Left ventricle myocardium inferior (tissue), 1 donor: ENCODE measurements at places on chromosomes 1 and 21. TPM values are rescaled to one million over a fixed set of nuclear protein-coding genes. Genes with fewer than 3 reads are reported as not detected.

Gene EFNA4
- 1.7 TPM for total RNA-seq

Gene ADAMTS5
- total RNA-seq, result 3.0 TPM

Gene HNRNPCL1
- total RNA-seq, result not detected

Gene ACTL8
- total RNA-seq, result not detected

Gene LRRIQ3
- total RNA-seq, result 0.44 TPM

Gene S100A8
- total RNA-seq, result 26.6 TPM

Gene RAP1GAP
- 6.2 TPM for total RNA-seq

Gene PNRC2
- 92.3 TPM for total RNA-seq

Gene NHLH1
- total RNA-seq, result not detected

GRCh38 chr1:1171161-1171545 is 2.5 kb upstream of the TTLL10 start:
- no peak for DNase-seq

DNA sequence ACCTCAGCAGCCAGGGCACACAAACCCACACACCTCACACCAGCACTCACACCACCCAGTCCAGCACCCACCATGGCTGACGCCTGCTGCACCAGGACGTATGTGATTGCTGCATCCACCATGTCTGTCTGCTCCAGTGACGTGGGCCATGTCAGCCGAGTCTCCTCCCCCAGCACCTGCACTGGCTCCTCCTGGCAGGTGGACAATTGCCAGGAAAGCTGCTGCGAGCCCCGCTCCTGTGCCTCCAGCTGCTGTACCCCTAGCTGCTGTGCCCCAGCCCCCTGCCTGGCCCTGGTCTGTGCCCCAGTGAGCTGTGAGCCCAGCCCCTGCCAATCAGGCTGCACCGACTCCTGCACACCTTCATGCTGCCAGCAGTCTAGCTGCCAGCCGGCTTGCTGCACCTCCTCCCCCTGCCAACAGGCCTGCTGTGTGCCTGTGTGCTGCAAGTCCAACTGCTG is at the start of gene KRTAP10-8:
Gene KRTAP10-8, plus strand, starts transcription at position 51 of the 458 bp plus-strand sequence. Its CDS starts 22 bp downstream, at position 73.
- DNase-seq, result no peak

DNA sequence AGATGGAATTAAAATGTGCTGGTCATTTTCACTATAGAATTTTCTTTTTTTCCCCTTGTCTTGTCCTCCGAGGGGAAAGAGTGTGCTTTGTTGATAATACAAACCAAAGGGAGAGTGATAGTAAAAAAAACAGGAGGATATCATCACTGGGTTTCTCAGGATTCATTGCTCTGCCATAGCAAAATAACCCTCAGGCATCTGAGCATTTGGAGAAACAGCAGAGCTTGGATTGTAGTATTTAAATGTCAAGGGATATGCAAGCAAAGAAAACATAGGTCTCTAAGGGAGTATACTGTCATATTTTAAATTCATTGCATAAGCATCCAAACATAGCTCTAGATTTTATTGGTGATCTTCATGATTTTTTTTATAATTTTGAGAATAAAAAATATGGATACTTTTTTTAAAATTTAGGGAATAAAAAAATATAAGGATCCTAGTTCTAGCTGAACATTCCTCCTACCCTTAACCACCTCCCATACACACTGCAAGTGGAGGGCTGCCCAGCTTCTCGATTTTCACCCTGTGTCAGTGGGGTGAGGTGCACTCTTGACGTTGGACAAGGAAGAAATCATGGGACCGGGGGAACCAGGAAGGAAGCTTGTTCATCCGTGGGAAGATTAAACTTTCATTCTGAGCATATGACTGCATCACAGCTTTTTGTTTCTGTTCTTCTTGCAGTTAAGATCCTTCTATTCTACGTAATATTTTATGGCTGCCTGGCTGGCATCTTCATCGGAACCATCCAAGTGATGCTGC is 4.4 kb downstream of the ATP1B1 start:
- DNase-seq, result no peak

DNA sequence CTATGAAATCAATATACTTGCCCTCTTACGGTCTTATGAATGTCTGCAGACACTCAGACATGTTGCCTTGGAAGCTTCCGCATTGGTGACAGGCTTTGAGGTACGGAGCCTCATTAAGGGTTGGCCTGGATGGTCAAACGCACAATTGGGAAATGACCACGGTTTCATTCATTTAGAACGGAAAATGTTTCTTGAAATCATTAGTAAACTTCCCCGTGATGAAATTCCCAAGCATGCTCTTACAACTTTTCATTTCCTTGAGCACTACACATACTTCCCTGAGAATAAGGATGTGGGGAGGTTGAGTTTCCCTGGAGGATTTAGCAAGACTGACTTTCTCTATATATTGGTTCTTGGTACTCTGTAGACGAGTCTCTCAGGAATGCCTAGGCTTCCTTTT is 146.3 kb downstream of the HLX start:
- no peak for DNase-seq

GRCh38 chr1:40092706-40093639 is 4.1 kb downstream of the PPT1 start:
- no peak for DNase-seq

DNA sequence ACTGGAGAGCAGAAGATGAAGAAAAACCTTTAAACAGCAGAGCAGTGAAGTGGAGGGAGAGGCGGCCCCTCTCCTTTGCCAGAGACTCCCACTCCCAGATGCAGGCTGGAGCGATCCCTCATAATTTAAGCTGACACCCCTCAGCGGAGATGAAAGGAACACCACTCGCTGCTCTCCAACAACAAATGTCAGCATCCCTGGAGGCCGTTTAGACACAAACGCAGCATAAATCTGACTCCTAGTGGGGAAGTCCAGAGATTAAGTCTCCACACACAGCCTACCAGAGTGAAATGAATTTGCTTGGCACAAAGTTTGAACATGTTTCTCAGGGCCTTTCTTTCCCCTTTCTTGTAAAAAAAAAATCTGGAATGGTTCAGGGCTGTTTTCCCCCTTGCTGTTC is 137.8 kb downstream of the LMX1A start:
- DNase-seq, result no peak

DNA sequence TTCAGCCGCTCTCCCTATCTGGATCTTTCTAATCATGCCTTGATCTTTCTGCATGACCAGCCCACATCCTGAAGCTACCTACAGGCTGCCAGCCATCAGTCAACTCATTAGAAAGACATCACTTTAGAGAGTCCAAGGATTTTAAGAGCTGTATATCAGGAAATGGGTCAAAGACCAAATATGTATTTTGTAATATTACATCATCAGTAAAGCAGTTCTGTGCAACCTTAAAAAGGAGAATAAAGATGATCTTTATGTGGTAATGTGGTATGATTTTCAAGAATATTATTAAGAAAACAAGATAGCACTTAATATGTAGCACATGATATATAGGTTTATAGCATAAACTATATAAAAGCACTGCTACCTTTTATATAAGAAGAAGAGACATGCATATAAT is 47.6 kb downstream of the SLC30A7 start:
- DNase-seq, result no peak

DNA sequence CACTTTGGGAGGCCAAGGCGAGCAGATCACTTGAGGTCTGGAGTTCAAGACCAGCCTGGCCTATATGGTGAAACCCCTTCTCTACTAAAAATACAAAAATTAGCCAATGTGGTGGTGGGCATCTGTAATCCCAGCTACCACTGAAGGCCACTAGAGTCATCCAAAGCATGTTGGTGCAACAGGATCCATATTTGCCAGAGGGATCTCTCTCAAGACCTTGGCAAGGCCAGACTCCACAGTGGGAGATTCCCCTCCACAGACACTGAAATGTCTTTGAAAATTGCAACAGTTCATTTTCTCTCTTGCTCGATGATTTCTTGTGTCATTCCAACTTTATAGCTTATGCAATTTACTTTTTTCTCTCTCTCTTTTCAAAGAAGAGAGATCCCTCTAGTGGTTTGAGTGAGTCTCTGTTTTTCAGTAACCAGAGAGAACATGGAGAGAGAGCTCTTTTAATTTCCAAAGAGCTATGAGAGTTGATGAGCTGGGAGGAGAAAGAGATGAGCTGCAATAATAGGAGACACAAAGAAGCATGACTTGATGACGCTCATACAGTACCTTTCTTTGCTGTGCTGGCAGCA is 176.8 kb upstream of the USP25 start:
- DNase-seq, result no peak

- DNase-seq, result no peak
These were observed 17.2 kb upstream of the ZBTB8B start for GRCh38 chr1:32447469-32448185.

GRCh38 chr1:10508511-10508951 is 33.8 kb downstream of the PEX14 start:
- DNase-seq, result no peak

GRCh38 chr1:23026568-23026967 is 7.3 kb downstream of the KDM1A start:
- no peak for DNase-seq

- DNase-seq, result peak; percentile 12
These were observed 3.1 kb downstream of the ITGB2 start for GRCh38 chr21:44917446-44918106.

DNA sequence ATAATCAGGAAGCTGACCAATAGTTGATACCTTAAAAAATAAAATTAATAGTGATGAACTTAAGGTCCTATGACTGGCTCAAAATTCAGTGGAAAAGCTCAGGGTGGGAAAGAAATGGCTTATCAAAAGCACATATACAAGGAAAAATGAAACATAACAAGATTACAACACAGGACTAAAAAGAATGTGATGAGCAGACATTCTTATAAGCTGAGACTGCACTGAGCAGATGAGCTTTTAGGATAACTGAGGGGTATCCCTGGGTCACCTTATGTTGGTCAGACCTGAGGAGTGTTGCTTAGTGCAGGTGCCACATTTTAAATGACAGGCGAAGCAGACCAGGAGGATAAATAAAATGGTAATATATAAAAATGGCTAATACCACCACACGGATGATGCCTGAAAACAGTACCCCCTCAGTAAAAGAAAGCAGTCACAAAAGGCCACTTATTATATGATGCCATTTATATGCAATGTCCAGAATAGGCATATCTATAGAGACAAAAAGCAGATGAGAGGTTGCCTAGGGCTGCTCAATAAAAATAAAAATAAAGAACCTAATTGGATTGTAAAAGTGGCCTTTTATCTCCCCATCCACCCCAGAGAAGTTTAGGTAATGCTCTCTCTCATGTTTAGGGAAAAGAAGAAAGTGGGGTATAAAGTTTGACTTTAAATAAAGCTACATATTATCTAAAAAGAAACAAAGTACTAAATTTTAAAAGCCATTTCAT is 163.9 kb downstream of the SLC45A1 start:
- no peak for DNase-seq

- no peak for DNase-seq
These were observed 53.5 kb downstream of the MIGA1 start for GRCh38 chr1:77832901-77833300.

GRCh38 chr1:195075973-195076372 is 1532.3 kb downstream of the KCNT2 start:
- no peak for DNase-seq

DNA sequence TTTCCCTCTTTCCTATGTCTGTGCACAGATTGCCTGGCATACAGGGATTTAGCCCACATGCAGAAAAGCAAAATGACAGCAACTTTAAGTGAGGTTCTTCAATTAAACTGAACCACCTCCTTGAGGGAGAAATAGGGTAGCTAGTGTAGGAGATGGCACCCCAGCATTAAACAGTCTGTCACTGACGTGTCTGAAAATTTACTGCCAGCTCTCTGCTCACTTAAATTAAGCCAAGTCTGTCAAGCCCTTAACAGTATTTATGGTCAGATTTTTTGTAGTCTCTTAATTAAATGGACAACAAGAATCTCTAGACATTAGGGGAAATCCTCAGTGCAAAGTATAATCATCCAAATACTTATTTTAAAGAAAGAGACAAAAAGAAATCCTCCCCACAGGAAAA is 696.5 kb upstream of the PTBP2 start:
- no peak for DNase-seq

GRCh38 chr1:93635614-93636543 is 45.8 kb downstream of the BCAR3 start:
- DNase-seq, result no peak

DNA sequence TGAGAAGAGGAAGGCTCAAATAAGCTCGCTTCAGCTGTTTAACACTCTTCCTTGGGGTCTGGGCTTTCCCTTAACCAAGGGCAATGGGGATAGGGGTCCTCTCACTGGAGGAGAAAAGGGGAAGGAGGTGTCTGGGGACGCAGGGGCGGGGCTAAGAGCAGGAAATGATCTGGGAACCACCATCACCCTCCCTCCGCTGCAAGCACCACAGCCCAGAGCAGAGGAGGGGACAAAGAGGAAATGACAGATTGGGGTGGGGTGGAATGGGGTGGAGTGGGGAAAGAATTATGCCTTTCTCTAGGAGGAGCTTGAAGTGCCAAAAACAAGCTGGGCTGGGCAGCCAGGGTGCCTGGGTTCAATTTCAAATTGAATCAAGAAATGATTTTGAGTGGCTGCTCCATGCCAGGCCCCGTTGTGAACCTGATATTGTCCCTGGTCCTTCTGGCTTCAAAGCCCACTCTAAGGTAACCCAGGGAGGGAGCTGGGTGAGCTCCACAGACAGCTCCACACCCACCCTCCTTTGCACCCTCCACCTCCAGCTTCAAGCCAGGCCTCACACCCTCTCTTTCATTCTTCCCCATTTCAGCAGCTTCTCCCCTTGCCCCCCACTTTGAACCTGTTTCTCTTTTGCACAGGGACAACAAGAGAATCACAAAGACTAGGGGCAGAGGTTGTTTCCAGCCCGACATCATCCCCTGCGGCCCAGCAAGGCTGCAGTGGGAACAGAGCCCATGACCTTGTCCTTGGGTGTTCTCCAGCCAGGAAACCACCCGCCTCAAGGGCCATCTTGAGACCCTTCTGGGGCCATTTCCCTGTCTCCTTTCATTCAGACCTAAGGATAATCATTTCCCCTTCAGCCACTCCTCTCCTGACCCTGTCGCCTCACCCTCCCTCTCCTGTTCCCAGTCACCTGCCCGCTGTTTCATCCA is 1.1 kb downstream of the ARHGAP30 start:
- DNase-seq, result peak; percentile 70

GRCh38 chr1:205598841-205599668 is 32.8 kb downstream of the ELK4 start:
- DNase-seq, result peak; percentile 78

- DNase-seq, result no peak
These were observed 210.3 kb downstream of the PTPRC start for GRCh38 chr1:198849093-198849492.

DNA sequence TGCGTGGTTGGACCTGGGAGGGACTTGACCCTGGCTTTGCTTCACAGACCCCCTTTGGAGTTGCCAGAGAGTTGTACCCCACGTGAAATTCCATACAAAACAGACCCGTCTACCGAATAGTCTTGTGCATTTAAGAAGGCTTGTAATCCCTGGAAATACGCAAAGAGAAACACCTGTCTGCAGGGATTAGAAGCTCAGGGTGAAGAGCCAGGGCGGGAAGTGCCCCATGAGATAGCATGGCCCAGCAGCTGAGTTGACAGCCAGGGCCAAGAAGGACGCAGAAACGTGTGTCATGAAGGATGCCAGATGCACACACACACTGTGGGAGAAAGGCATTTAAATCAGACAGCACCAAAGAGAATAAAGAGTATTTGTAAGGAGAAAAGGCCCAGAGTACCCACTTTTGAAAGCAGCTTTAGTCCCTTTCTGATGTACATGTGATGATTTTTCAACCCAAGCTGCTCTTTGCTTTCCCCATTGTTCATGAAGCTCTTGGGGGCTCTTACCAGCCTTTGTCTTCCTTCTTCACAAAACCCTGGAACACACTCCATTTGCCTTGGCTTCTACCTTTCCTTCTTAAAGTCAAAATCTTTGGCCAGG is 46.6 kb downstream of the PCP4 start:
- DNase-seq, result no peak

GRCh38 chr1:228487336-228488124 is at the start of gene RNF187:
TSS of gene RNF187 (plus strand) at chr1:228487382.
- peak; percentile 94 for DNase-seq

- DNase-seq, result peak; percentile 92
These were observed at the start of gene ADAMTS1 for GRCh38 chr21:26845066-26845758. TSS of gene ADAMTS1 (minus strand) at chr21:26845409. CDS start at chr21:26844954, 455 bp downstream.
